ENCODE measurements at places on chromosomes 2 and 18.

GRCh38 chr2:227793148-227793712 is 20.4 kb upstream of the CCL20 start:
- no peak for DNase-seq

- peak; percentile 36 for DNase-seq
Measured at GRCh38 chr2:28993206-28993960, 12.3 kb downstream of the TOGARAM2 start.

- no peak for DNase-seq
Measured at GRCh38 chr2:224379986-224380385, 21.9 kb downstream of the FAM124B start.

- no peak for DNase-seq
Measured at GRCh38 chr2:108436976-108437375, 12.0 kb upstream of the GCC2 start.

DNA sequence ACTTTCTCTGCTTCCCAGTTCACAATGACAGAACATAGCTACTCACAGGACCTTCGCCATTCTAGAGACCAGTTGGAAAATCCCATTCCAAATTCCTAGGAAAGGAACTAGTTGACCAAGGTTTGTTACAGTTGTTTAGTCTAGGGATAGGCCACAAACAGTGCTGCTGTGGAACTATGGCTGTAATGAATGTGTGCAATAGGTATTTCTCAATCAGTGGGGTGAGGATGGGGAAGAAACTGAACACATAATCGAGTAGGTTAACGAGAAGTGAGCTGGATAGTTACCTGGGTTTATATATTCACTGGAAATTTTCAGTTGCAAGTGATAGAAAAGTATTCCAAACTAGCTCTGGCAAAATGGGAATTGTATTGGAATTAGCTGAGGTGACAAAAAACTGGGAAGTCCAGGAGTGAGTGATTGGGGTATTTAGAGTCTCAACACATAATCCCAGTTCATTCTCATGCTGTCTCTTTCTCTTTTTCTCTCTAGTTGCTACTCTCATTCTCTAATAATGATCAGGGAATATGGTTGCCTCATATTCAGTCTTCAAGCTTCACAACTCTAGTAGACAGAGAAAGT is 18.2 kb upstream of the HMSD start:
- no peak for DNase-seq

GRCh38 chr2:141805302-141805701 is 325.5 kb downstream of the LRP1B start:
- no peak for DNase-seq

DNA sequence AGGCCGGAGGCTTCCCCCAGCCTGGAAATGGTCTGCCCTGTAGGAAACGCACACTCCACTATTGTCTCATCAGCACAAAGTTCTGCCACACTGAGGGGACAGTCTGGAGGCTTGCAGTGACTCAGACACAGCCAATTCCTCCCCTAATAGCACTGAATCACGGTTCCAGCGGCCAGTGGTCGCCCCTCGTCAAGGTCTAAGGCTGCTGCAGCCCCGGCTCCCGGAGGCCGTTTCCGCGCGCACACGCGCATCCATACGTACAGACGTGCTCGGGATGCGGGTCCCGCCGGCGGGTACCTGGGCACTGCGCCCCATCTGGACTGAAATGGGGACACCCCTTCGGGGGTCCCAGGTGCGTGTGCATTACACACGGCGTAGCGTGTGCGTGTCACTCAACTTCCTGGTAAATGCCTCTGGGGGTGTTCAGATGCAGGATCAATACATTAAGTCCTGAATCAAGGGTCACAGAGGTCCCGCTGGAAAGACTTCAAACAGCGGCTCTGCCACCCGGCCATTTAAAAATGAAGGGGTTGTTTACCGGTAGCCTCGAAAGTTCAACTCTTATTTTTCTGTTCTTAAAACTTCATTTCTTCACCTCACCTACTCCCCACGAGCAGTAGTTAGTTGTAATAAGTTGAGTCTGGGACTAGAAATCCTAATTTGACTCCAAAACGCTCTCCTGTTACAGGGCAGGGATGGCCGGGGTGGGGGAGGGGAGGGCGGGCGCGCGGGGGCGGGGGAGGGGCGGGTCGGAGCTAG is 572 bp upstream of the ZNF516 start:
- DNase-seq, result peak; percentile 84

Data from endodermal cell (in vitro differentiated cells).